Eye (tissue), 1 donor: ENCODE measurements at places on chromosomes 1 and 21.
A peak's percentile ranks its signal among the peaks of the same experiment; 100 is the strongest.

DNA sequence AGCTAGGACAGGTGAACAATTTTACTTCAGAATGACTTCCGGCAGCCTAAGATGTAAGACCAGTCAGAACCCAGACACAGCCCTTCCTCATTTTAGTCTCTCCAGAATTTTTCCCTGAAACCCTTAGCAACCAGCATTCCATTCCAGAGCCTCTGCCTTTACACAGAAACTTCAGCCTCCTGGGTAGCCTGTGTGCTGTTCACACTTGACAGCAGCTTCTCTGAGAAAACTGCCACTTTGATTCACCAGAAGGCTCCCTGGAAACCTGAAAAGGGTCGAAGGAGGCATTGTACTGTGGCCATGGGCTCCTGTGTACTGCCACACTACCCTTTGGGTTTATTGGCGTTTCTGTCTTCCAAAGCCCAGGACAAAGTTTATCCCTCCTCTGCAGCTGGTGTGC lies 17.4 kb downstream of the HYI start:
- peak; percentile 7 for DNase-seq

- DNase-seq = no peak
These were observed 12.6 kb downstream of the KCND3 start for GRCh38 chr1:111976842-111977241.

DNA sequence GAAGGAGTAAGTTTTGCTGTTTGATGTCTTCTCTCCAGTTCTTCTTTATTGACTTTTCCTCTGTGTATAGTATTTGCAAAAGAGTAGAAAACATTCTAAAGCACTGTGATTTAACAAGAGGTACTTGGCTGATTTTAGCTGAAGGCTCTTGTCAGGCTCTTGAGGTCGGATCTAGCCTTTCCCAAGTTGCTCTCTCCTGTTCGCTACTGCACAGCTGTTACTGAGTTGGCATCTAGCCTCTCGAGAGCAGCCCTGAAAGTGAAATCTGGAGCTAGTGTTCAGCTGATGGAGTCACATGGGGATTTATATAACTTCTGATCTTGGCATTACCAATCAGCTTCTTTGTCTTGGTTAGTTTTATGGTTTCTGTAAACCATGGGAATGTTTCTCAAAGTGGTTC lies 193.1 kb downstream of the RYR2 start:
- DNase-seq = no peak

DNA sequence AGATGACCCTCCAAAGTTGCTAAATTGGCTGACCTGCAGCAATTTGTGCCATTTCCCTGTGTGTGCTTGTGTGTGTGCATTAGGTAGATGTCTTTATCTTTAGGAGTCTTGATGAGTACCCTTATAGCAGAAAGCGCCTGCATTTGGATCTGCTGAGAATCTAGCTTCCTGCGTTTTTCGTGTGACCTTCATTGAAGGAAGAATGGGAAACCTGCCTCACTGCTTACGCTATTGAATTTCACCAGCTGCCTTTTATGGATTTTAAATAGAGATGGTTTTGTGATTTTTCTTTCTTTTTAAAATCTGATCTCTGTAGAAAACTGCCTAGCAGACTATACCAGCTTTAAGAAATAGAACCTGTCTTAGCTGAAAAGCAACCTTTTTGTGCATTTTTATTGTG lies 124.5 kb downstream of the CACHD1 start:
- no peak for DNase-seq

DNA sequence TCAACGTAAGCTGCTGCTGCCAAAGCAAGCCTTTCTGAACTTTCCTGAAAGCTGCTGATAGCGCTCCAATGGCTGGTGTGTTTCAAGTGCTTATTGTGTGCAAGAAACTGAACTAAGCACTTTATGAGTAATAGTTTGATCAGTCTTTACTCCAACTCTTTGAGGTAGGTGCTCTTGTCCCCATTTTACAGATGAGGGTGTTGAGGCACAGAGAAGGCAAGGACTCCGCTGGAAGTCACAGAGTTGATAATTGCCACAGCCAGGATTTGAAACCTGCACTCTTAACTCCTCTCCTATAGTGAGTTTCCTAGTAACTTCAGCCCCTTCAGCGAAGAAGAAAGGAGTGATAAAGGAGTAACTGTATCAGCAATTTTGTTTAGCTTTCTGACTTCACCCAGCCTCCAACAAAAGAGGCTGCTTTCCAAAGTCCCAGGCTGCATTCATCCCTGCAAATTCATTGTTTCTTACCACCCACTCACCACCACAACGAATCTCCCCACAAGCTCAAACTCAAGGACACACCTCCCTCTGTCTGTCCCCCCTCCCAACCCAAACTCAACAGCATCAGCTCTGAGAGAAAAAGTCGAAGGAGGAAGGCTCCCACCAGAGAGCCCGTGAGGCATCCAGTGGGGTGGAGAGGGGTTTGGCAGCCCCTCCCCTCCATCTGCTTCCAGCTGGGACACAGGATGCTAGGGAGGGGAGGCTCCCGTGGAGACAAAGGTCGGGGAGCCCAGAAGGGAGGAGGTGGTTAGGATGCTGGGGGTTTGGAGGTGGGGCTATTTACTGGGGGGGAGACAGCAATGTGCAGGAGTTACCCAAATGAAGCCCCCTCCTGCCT lies 139.6 kb downstream of the NAV1 start:
- peak; percentile 63 for DNase-seq

DNA sequence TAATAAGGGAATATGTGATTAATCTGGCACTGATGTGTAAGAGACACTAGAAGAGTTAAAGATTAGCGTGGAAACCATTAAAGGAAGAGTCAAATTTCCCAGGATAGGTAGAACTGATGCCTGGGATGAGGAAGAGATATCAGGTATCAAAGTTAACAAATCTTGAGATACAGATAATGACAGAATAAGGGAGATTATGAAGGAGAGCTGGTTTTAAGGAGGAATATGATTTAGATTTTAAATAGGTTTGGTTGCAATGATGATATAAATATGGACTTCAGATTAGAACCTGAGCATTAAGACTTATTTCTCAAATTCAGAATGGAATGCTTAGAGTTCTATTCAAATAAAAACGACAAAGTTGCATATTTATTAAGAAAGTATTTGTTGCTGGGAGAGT lies 26.2 kb downstream of the MAGI3 start:
- DNase-seq = peak; percentile 77

DNA sequence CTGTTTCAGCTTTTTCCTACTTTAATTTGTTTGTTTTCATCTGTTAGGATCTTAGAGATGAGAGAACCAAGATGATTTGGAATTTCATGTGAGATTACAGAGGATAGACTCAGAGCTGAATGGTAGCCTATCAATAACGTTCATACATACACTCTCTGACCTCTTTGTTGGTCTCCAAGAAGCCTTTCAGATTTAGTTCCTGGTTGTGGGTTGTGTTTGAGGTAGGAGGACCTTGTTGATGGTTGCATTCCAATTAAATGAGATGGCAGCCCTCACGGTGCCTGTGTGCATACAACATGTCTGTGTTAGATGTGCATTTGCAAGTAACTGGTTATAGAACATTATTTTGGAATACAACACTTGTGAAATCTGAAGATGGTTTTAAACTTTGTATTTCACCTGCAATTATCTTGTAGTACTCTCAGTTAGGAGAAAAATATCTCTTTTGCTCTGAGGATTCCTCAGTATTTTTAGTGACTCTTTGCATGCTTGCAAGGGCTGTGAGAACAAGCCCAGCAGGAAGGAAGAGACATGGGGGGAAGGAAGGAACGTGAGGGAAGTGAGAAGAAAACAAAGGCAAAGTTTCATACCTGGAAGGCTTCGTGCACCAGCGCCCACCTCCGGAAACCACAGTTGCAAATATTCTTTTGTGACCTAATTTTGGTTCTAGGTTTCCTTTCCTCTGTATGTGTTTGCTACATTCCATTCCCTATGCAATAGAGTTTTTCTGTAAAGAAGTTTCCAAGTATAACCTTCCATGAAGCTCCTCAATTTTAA lies 291.8 kb downstream of the DISC1 start:
- DNase-seq = no peak

DNA sequence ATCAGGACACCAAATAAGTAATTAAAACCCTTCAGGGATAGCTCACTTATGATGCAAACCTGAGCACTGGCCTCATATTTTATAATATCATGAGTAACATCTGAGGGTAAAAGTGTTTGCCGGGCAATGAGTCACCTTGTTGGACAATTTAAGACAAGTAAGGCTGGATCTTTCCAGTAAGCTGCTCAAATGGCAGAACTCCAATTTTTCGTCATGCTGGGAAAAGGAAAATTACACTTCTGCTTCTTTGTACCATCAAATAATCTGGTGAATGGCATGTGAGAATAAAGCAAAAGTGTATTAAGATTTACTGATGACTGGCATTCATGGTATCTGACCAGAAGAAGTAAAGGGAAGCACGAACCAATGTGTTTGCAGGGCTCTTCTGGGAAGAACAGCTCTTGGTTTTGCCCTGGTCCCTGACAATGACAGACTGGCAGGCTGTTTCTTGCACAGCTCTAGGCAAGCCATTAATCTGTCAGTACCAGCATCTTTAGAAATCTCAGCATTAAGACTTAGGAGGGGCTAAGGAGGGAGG lies 392.2 kb downstream of the VAV3 start:
- peak; percentile 21 for DNase-seq

- no peak for DNase-seq
These were observed 13.5 kb upstream of the TNFRSF1B start for GRCh38 chr1:12153181-12153785.

- DNase-seq = no peak
These were observed 6.6 kb upstream of the STUM start for GRCh38 chr1:226541631-226542622.

GRCh38 chr1:208162903-208163302 lies 81.3 kb downstream of the PLXNA2 start:
- DNase-seq = no peak

- peak; percentile 77 for DNase-seq
These were observed 1030.9 kb downstream of the AMY1C start for GRCh38 chr1:104780470-104781078.

DNA sequence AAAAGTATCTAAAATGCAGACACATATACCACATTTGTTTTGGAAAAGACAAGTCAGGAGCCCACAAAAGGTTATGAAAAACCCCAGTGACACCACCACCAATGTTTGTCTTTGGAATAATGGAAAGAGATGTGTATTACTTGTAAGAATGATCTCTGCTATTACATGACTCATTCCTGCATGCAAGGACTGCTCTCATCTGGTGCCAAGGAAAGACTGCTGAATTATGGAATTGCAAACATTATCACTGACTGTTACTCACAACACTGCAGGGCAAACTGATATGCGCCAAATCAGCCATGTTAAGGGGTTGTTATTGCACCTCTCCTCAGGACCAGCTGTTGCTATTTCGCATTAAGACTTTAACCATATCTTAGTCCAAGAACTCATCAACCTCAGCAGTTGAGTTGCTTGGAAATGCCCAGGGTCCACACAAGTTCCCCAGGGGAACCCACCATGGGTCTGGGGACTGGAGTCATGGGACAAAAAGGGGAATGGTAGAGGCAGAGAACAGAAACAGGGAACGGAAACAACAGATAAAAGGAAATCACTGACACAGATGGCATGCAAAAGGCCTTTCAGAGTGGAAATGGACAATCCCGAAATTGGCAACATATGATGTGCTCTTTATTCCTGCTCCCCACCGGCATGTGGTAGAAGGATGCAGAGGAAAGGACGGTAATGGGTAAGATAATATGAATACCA lies 34.4 kb downstream of the CAPZB start:
- peak; percentile 66 for DNase-seq
